ENCODE measurements at places on chromosomes 11 and 22.

GRCh38 chr22:44596396-44597125 is 98.5 kb upstream of the RTL6 start:
- no peak for DNase-seq

GRCh38 chr11:109123816-109124787 is 297.9 kb upstream of the C11orf87 start:
- no peak for DNase-seq

- no peak for DNase-seq
Observed at GRCh38 chr22:50684501-50684900, 11.9 kb downstream of the SHANK3 start.

- peak; percentile 39 for DNase-seq
Observed at GRCh38 chr22:19419464-19420178, 11.9 kb downstream of the HIRA start.

- no peak for DNase-seq
Observed at GRCh38 chr22:45476814-45477213, 25.9 kb upstream of the FBLN1 start.

DNA sequence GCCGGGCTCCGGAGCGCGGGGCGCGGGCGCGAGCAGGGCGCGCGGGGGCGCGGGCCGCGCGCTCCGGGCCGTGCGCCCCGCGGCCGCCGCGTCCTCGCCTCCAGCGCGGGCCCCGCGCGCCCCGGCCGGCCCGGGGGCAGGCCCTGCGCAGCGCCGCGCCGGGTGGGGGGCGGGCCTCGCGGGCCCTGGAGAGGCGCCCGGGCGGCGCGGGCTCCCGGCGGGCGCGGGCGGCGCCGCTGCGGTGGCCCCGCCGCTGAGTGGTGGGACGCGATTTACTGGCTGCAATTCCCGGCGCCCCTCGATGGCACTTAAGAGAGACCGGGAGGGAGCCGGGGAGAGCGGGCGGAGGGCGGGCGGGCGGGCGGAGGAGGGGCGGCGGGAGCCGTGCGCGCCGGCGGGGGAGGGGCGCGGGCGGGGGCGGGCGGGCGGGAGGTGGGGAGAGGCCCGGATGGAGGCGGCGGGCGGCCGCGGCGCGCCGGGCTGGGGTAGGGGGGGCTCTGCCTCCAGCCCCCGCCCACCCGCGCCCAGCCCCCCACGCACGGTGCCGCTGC is 73.2 kb upstream of the TCF20 start:
- no peak for DNase-seq

GRCh38 chr11:62592146-62592815 is 958 bp upstream of the TUT1 start:
- DNase-seq: no peak

GRCh38 chr11:72685560-72686480 is 11.6 kb upstream of the PDE2A start:
- DNase-seq: peak; percentile 45

DNA sequence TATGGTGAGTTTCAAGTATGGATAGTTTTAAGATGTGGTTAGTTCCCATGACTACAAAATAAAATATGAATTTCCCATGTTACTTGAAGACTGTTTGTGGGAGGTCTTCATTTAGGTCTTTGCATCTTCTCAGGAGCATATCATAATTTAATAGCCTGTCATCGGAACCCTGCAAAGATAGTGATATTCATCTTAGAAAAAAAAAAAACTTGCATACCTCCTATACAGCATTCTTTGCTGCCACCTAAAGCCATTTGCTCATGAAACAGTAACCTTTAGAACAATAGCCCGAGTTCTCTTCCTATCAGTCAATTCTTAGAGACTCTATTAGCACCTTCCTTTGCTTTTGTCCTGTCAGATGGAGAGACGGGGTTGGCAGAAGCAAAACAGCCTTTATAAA is 75.3 kb downstream of the ARFGAP2 start:
- DNase-seq: no peak

DNA sequence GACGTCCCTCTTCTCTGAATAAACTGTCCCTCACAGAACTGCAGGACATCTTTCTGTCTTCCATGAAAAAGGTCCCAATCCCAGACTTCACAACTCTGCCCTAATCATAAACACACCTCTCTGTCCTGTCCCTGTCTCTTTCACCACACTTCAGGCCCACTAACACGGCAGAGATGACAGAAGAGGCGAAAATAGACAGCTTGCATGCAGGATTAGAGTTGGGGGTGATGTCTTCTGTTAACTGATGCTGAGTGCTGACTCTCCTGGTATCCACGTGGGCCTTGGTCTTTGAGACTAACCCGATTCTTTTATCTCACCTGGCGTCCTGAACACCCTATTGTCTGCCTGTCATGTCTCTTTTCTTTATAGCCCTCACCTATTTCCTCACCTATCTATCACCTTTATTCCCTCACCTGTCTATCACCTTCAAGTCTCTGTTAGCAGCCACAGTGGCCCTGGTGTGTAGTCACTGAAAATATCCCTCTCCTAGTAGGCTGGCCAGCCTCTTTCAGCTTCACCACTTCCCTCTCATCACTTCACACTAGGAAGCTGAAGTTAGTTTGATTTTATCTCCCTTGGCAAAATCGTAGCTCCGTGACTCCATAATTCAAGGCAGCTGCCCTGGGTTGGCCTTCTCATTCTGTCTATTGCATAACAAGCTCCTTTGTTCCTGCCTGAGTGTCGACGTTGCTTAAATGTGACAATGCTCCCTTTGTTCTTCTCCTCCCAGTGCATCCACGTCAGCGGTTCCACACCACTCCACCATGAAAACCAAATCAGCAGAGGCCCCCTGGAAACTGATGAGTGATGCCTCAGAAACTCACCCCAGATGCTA is 30.6 kb upstream of the DRD2 start:
- no peak for DNase-seq

DNA sequence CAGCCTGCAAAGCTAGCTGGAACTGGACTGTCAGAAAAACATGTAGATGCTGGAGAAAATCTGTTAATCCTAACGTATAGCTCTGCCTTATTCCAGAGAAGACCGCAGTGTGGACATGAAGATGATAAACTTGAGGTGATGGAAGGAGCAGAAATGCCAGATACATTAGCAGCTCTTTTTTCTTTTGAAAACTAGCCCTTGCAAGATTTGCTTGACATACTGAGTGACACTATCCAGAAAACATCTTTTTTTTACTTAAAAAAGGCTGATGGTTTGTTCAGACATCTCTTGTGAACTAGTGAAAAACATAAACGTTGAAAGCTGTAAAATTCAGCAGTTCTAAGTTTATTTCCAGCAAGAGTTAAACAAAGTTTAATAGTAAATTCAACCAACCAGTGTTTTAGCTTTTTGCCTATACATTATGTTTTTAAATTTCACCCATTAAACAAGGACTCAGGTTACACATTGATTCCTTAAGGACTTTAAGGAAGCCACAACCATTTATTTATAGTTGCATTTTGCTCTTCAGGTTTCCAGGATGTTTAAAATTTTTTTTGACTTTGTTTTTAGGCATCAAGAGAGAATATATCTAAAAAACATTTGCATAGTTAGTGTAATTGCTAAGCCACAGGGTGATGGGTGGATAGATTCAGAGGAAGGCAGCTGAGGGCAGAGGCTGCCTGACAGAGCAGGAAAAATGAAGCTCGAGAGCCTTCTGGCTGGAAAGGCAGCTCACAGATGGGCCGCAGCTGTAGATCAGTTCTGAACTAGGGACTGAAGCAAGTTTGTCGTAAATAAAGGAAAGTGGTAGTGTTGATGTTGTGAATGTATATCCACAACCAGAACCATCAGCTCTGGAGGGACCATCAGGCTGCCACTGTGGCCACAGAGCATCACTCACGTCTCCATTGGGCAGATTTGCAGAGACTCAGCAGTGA is 9.5 kb downstream of the SNAP29 start:
- DNase-seq: no peak

GRCh38 chr11:134276396-134277182 is 410 bp downstream of the GLB1L3 start:
- DNase-seq: no peak

- no peak for DNase-seq
Observed at GRCh38 chr11:13065200-13065787, 56.2 kb downstream of the RASSF10 start.

DNA sequence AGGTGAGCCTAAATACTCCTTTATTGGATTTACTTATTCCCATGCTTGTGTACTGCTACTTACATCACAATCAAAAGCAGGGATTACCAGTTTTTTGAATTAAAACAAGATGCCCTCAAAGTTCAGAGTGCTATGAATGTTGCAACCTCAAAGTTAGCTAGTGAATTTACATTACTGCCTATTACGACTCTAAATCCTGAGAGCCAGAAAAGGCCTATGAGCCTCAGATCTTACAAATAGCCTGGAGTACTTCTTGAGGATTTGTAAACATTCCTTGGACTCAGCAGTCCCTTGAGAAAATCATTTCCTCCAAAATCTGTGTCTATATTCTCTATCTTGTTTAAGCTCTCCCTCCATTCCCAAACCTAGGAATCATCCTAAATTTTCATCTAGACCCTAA is 25.5 kb downstream of the CHORDC1 start:
- no peak for DNase-seq

GRCh38 chr11:45885921-45886721 is 670 bp downstream of the MAPK8IP1 start:
- DNase-seq: no peak

DNA sequence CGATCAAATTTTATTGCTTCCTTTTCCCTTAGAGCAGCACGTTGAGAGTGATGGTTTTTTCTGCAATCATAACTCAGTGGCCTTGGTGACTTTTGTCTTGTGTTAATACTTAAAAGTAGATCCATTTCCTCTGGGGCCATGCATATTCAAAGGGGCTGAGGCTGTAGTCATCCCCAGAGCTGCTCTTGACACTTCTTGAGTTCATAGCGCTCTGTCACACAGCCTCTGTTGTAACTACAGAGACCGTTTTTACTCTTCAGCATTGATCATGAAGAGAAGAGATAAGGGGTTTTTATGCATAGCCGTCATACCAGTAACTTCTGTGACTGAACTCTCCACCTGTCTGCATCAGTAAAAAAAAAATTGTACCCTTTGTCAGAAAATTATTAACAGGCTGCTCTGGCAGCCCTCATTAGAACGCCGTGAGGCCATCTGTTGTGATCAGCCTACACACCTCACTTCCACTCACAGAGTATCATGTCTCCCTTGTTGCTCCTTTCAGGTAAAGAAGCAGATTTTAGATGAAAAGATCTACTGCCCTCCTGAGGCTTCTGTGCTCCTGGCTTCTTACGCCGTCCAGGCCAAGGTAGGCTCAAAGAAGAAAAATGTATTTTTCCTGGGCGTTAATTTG is 38.4 kb downstream of the NF2 start:
- no peak for DNase-seq

- no peak for DNase-seq
Observed at GRCh38 chr11:31720225-31720624, 90.9 kb downstream of the PAX6 start.

All from stimulated activated CD4-positive, alpha-beta T cell treated with anti-CD3 and anti-CD28 coated beads, TNF-alpha, amount 100 ng/mL, for 24 hours (primary cell).